Vagina (tissue), 2 donors: ENCODE measurements at places on chromosomes 16 and 17.

- DNase-seq, result no peak
Observed at GRCh38 chr16:77684181-77684526, 38.2 kb upstream of the NUDT7 start.

GRCh38 chr17:82154881-82155331, 56.9 kb upstream of the FASN start:
- DNase-seq, result no peak

- DNase-seq, result no peak
Observed at GRCh38 chr17:69525920-69526841, 111.7 kb downstream of the MAP2K6 start.

- DNase-seq, result no peak
Observed at GRCh38 chr16:64983963-64984362, 137.9 kb downstream of the CDH11 start.

GRCh38 chr16:2155977-2156848, 631 bp downstream of the TRAF7 start:
- DNase-seq, result no peak

DNA sequence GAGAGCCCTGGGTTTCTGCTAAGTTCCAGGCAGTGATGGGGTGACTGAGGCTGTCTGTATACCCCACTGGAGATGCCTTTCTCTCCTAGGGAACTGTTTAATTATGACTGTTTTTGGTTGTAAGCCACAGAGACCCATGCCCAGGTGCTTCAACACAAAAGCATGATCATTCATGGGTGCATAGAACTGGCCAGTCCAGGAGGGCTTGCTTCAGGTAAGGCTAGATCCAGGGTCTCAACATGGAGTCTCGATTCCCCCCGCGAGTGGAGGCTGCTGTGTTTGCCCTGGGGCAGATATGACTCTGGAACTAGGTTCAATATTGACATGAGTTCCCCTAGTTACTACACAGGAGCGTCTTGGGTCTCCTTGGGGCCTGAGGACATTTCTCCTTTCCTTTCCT, 17.8 kb downstream of the NAGPA start:
- DNase-seq, result no peak

GRCh38 chr17:13862346-13862745, 207.0 kb upstream of the COX10 start:
- no peak for DNase-seq

- no peak for DNase-seq
Observed at GRCh38 chr16:51328733-51329132, 177.7 kb upstream of the SALL1 start.

DNA sequence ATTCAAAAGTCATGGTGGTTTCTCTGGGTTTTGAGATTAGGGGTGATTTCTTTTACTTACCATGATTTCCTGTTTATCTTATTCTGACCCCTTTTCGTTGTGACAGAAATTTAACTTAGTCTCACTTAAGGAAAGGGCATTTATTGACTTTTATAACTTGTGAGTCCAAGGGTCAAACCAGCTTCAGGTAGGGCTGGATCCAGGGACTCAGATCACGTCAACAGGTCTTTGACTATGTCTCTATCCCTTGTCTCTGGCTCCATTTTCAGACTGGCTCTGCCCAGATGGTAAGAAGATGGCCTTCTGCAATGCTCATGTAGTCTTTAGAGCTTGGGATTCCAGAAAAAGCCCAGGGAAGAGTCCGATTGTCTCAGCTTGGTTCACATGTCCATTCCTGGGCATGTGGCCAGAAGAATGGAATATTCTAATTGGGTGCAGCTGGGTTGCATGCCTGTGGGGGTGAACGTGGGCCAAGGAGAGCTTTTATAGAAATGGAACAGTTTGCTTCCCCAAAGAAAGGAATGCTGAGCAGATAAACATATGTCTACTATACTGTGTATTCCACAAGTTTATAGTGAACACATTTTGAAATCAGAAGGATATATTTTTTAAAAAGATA, 13.4 kb downstream of the USP43 start:
- no peak for DNase-seq

DNA sequence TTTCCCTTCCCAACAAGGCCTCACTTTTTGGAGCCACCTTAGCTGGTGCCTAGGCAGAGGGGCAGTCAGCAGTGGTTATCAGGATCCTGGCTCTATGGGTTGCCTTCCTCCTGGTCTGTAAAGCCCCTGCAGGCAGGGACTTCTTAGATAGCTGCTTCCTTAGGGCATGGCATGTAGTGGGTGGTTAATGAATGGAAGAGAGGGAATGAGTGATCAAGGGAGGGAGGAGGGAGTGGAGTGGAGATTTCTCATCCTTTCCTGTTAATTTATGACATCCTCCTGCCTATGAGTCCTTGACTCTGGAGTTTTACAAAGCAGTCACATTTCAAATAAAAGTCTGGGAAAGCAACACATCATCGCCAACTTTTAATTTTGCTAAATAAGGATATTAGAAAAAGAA, 40.7 kb downstream of the SNX20 start:
- DNase-seq, result no peak

- no peak for DNase-seq
Observed at GRCh38 chr16:63512910-63513309, 1476.7 kb upstream of the CDH8 start.

DNA sequence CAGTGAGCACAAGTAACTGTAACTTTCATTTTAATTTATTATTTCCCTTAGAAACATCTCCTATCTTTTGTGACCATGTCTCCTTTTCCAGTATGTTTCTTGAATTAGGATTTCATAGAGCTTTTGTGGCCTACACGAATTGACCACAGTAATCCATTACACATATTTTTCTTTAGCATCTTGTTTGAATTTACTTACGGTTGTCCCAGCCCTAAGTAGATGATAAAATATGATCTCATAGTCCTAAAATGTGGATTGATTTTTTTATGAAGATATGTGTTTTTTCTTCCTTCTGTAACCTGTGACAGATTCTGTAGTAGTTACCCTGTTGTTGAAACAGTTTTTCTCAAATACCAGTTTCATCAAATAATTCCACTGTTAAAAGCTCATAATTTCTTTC, 61.5 kb downstream of the NF1 start:
- DNase-seq, result no peak

GRCh38 chr16:8631373-8631772, 9.9 kb downstream of the METTL22 start:
- DNase-seq, result no peak

- DNase-seq, result no peak
Observed at GRCh38 chr17:31391496-31391949, at the start of gene RAB11FIP4. Gene RAB11FIP4 (plus strand): TSS chr17:31391675. CDS start chr17:31391853, 178 bp downstream.
